ENCODE measurements at places on chromosomes 1 and 21. TPM values are rescaled to one million over a fixed set of nuclear protein-coding genes. Genes with fewer than 3 reads are reported as not detected.
A peak's percentile ranks its signal among the peaks of the same experiment; 100 is the strongest.

MYCL gene
- total RNA-seq, result 0.76 TPM

FOXO6 gene
- 2.9 TPM for total RNA-seq

DNA sequence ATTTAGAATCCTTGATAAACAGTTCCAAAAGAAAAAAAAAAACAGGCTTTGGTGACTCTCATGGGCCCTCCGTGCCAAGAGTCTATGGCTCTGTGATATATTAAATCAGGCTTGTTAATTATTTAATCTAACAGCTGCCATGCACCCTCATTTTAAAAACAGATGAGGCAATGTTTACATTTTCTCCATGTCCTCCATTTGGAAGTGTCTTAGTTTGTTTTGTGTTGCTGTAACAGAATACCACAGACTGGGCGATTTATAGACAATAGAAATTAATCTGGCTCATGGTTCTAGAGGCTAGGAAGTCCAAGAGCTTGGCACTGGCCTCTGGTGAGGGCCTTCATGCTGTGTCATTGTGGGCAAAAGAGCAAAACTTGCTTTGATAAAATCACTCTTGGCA lies 58.0 kb downstream of the B3GALT5 start:
- no peak for DNase-seq

UBL4B gene
- not detected for total RNA-seq

HCRTR1 gene
- total RNA-seq, result 0.44 TPM

EXO5 gene
- total RNA-seq, result 5.1 TPM

CLDN17 gene
- not detected for total RNA-seq

ADORA1 gene
- 27.9 TPM for total RNA-seq

SERPINC1 gene
- 0.21 TPM for total RNA-seq

GRCh38 chr1:172276120-172276818 lies 144.2 kb upstream of the C1orf105 start:
- DNase-seq, result no peak

DNA sequence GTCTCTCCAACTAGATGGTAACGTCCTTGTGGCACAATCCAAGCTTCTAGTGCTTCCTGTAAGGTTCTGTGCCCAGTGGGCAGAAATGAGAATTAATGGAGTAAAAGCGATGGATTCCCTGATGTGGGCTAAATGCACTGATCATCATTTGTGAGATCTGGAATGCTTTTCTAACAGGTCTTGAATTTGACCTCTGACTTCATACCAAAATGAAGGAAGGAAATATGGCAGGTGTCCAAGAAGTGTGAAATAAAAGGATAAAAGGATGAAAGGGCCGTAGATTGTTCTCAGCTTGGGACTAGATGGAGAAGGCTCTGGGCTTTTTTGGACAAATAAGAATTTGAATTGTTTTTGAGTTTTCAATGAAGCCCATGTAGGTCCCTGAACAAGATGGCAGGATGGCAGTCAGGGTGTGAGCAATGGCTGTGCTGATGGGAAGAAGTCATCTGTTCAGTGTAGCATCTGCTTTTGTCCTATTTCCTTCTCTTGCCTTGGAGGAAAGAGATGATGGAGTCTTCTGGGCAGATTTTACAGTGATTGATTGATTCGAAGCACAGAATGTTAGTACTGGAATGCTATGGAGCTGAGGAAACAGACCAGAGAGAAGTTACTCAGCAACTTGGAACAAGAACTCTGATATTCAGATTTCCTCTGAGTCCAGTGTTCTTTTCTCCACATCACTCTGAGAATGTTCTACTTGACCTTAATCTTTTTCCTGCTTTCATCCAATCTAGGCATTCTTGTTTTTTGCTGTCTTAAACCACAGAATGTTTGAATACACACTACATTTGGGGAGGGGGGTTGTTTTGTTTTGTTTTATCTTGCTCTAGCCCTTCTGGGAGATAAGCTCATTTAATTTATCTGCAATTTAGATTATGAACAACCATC lies 286.0 kb downstream of the HLX start:
- no peak for DNase-seq

GRCh38 chr1:59220356-59220755 lies 76.5 kb upstream of the FGGY start:
- no peak for DNase-seq

- DNase-seq, result no peak
Observed at GRCh38 chr1:16260814-16261213, 23.8 kb upstream of the CPLANE2 start.

DNA sequence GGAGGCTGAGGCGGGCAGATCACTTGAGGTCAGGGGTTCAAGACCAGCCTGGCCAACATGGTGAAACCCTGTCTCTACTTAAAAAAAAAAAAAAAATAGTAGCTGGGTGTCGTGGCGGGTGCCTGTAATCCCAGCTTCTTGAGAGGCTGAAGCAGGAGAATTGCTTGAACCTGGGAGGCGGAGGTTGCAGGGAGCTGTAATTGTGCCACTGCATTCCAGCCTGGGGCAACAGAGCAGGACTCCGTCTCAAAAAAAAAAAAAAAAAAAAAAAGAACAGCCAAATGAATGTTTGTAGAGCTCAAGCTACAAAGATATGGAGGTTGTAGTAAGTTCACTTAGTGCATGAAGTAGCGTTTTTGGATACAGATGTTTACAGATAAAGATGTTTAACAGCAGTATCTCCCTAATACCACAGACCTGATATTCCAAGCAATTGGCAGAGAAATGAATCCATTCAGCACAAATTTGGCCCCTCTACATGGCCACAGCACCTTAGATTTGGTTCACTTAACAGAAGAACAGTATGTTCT lies 49.5 kb upstream of the IPO9 start:
- DNase-seq, result no peak

KIF26B gene
- 0.12 TPM for total RNA-seq

DNA sequence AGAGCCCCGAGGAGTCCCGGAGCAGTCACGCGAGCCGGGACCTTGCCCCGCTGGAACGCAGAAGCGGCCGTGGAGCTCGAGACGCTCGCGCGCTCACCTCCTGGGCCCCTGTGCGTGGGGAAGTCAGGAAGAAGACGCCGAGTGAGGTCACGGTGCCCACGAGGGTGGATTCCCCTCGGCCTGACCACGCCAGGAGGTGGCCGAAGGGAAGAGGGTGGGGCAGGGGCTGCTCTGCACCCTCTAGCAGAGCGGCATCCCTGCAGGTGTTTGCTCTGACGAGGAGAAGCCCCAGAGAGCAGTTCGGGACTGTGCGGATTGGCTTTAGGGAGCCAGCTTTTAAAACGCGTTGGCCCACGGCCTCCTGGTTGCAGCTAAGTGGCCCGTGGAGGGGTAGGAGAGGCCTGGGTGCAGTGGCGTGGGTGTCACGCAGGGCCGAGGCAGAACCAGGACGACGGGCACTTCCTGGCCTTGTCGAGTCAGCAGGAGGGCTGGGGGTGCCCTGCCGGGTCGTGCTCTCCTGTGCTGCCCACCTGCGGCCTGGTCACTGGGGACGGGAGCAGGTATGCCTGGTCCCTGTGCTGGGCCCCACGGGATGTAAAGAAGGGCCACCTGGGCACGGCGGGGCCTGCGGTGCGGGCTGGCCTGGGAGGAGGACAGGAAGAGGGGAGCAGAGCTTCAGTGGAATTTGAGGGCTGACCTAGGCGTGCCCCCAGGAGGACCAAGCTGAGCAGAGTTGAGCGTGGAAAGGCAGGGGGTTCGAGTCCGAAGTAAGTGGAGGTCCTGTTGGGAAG lies 1.0 kb downstream of the PDXK start:
- peak; percentile 53 for DNase-seq

GRCh38 chr21:46187814-46188213 lies 3.6 kb upstream of the SPATC1L start:
- DNase-seq, result no peak

SERINC2 gene
- 2.9 TPM for total RNA-seq

DNA sequence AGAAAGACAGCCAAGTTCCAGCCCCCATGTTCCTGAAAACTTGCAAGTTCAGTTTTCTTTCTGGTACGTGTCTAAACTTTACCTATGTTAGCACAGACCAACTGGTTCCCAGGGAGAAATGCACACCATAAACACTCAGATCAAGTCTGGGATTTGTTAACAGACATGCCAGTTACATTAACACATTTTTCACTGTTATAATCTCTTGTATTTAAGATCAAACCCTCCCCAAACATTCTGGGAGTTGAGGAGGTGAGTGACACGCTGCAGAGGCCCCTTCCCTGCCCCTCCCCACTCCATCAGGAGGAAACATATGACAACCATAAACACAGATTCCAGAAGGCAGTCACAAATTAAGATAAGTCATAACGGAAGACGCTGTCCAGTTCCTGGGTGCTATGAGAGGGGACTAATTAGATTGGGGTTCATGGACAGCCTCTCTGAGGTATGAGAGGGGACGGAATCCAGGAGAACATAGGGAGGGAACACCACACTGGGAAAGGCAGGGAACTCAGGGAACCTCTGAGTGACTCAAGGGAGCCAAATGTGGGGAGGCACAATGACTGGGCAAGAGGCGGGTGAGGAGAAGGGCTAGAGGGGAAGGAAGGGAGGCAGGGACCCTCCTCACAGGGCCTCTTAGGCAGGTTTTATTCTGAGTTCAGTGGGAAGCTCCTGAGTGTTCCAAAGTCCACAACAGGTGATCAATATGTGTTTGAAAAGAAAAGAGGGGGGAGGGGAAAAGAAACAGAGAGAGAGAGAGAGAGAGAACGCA lies 25.0 kb downstream of the DUSP10 start:
- DNase-seq, result no peak

- no peak for DNase-seq
Observed at GRCh38 chr1:38475624-38476005, 384.0 kb downstream of the RRAGC start.

FOXD3 gene
- 0.18 TPM for total RNA-seq

CD164L2 gene
- total RNA-seq, result not detected

DNA sequence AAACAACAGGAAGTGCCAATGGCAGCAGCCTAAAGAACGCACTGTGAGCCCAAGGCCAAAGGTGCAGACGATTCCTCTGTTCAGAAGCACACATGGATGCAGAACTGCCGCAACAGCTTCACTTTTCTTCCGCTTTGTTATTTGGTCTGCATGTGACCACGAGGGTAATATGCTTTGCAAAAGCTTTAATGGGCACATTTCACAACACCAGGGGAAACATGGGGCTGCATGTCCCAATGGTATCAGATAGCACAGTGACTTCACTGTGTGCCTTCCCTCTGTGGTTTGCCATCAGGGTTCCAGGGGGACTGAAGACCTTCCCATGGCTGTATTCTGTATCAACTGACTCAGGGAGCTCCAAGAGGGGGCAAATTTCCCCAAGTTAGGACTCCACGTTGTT lies 28.3 kb downstream of the THAP3 start:
- no peak for DNase-seq

- no peak for DNase-seq
Observed at GRCh38 chr21:46000182-46000730, 18.7 kb downstream of the COL6A1 start.

DNA sequence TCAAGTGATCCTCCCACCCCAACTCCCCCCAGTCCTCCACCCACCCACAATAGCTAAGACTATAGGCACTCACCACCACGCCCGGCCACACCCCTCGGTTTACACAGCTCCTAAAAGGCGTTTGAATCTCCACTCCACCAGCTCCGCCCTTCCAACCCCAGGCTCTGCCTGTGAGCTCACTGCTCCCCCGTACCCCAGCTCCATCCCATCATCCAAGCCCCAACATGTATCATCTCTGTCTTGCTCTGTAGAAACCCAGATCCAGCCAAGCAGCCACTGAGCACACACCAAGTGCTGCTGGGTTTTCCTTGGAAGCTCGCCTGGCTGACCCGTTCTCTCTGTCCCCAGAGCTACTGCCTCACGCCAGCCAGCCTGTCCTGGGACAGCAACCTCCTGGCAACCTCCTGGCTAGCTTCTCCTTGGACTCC lies 12.0 kb upstream of the S100A2 start:
- DNase-seq, result peak; percentile 26

ATAD3C gene
- 1.7 TPM for total RNA-seq

DNA sequence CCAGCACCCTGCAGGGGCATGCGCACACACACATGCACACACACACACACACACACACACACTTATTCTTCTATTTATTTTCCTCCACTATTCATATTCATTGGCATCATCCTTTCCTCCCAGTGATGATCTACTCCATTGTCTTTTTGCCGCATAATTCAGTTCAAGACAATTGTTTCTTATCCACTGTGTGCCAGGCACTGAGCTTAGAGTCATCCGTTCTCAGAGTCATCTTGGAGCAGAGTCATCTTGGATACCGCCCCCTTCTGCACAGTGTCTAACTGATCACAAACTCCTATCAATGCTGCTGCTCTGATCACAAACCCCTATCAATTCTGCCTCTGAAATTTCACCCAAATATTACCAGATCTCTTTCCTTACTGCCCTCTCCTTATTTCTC lies 102.8 kb upstream of the PROX1 start:
- no peak for DNase-seq

PPM1J gene
- 5.1 TPM for total RNA-seq

SLC25A34 gene
- 7.3 TPM for total RNA-seq

FNBP1L gene
- 18.0 TPM for total RNA-seq

F3 gene
- 47.9 TPM for total RNA-seq

DNA sequence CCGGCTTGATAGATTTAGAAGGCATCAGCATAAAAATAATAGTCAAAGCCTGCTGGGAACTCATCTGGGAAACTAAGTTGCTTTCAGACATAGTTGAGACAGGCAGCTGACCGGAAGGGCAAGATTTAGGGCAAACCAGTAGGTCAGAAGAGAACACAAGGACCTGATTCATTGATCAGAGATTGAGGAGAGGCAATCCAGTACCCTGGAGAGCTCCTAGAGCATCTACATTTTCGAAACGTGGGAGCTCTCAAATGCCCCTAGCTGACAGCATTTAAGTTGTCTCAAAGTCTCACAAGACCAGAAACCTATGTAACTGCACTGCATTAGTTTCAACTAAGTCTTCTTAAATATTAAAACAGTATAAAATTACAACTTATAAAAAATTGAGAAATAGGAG lies 22.9 kb upstream of the MTF2 start:
- no peak for DNase-seq

GJA9 gene
- not detected for total RNA-seq

DNA sequence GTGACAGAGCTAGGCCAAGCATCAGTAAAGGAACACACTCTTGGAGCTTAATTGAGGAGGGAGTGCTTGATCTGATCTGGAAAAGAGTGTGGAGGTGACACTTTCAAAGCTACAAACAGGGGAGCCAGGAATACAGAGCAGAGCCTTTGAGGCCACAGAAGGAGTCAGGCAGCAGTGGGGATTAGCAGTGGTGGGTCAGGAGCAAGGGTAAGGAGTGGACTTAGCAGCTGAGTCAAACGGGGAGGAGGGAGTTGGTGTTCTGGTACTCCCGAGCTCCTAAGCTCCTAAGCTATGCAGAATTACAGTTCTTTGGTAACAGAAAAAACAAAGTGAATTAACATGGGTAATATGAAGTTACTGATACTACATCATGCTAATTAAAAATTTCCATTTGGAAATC lies 14.5 kb downstream of the RAB4A start:
- no peak for DNase-seq

GRCh38 chr1:111468717-111469100 lies 5.1 kb upstream of the C1orf162 start:
- DNase-seq, result no peak

GRCh38 chr1:87800006-87800405 lies 471.3 kb downstream of the LMO4 start:
- no peak for DNase-seq

GRCh38 chr1:26079960-26080814 lies 12.8 kb upstream of the TRIM63 start:
- no peak for DNase-seq

All from left cardiac atrium (tissue), 4 donors.